ENCODE measurements at places on chromosomes 4 and X. TPM values are rescaled to one million over a fixed set of nuclear protein-coding genes. Genes with fewer than 3 reads are reported as not detected.

The S100G gene
- not detected for total RNA-seq

The UGT2B10 gene
- not detected for total RNA-seq

The F9 gene
- not detected for total RNA-seq

DNA sequence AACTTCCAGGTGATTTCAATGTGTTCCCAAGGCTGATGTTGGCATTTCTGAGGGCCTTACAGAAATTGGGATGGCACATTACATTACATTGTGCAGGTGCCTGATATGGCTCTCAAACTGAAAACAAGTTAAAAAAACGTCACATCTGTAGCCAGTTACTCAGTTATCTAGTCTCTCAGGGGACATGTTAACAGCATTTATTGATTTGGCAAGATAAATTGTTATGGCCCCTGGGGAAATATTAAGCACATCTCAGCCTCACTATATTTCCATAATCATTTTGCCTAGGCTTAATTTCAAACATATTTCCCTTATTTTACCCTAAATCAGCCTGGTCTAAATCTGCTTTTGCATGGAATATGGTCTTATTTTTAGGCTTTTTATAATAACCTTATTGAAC, 290.0 kb downstream of the IL15 start:
- no peak for DNase-seq
- no peaks in the 10 kb centered on the region for H3K27me3 ChIP-seq
- H3K4me1 ChIP-seq = no peaks in the 10 kb centered on the region
- no peak overlapping the region for H3K4me3 ChIP-seq

- H3K36me3 ChIP-seq = peaks cover 12% of the 10 kb centered on the region
- no peak for DNase-seq
- H3K27ac ChIP-seq = no peak overlapping the region
- no peaks in the 10 kb centered on the region for H3K27me3 ChIP-seq
- no peak overlapping the region for H3K4me3 ChIP-seq
These were observed 97.2 kb downstream of the MAB21L2 start for GRCh38 chr4:150679018-150679764.

- H3K27me3 ChIP-seq = no peaks in the 10 kb centered on the region
- H3K4me3 ChIP-seq = no peak overlapping the region
- H3K27ac ChIP-seq = no peak overlapping the region
- no peaks in the 10 kb centered on the region for H3K36me3 ChIP-seq
These were observed 595.0 kb downstream of the GLUD2 start for GRCh38 chrX:121642415-121642814.

DNA sequence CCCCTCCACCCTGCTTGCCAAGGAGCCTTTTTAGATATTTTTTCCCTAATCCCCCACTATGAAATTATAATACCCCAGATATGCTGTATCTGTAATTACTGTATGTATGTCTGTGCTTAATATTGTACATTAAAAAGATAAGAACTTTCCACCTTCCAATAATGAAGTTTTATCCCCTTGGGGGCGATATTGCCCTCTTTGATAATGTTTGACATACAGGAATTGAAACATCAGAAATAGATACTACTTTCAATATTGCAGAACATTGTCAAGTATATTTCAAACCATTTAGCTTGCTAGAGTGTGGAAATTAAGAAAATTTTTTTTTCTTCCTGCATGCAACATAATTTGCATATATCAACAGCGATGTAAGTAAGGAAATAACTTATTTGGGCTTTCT, 58.9 kb downstream of the NAF1 start:
- H3K4me3 ChIP-seq = no peak overlapping the region
- H3K36me3 ChIP-seq = peaks cover 5% of the 10 kb centered on the region
- no peak overlapping the region for H3K27ac ChIP-seq
- H3K4me1 ChIP-seq = peaks cover 8% of the 10 kb centered on the region
